ENCODE measurements at places on chromosomes 6 and 20. TPM values are rescaled to one million over a fixed set of nuclear protein-coding genes. Genes with fewer than 3 reads are reported as not detected.

LY6G5C gene
- 0.09 TPM for total RNA-seq

PNLDC1 gene
- 2.0 TPM for total RNA-seq

NR2E1 gene
- total RNA-seq = not detected

NNAT gene
- total RNA-seq = 0.26 TPM

LPA gene
- not detected for total RNA-seq

TCF15 gene
- total RNA-seq = under 0.01 TPM

DEK gene
- total RNA-seq = 52.3 TPM

MUC21 gene
- total RNA-seq = not detected

OR2J3 gene
- total RNA-seq = not detected

WFDC9 gene
- total RNA-seq = not detected

CLPSL1 gene
- total RNA-seq = not detected

GATA5 gene
- not detected for total RNA-seq

NMBR gene
- total RNA-seq = not detected

PNPLA1 gene
- total RNA-seq = not detected

COX7A2 gene
- 212 TPM for total RNA-seq

BNIP5 gene
- under 0.01 TPM for total RNA-seq

TNXB gene
- total RNA-seq = 10.6 TPM

GRIK2 gene
- not detected for total RNA-seq

PYGB gene
- total RNA-seq = 119 TPM

CTAGE9 gene
- not detected for total RNA-seq

TMEM244 gene
- total RNA-seq = 0.47 TPM

OXT gene
- not detected for total RNA-seq

MYO6 gene
- total RNA-seq = 10.8 TPM

GTSF1L gene
- total RNA-seq = not detected

RNGTT gene
- 11.7 TPM for total RNA-seq

IPCEF1 gene
- total RNA-seq = 0.47 TPM

RWDD1 gene
- total RNA-seq = 17.5 TPM

PSORS1C2 gene
- total RNA-seq = not detected

COX4I2 gene
- total RNA-seq = not detected

RAMACL gene
- 0.43 TPM for total RNA-seq

SRMS gene
- not detected for total RNA-seq

LY6G6D gene
- not detected for total RNA-seq

LAMA2 gene
- 204 TPM for total RNA-seq

FRK gene
- 1.7 TPM for total RNA-seq

PRND gene
- total RNA-seq = not detected

TRDN gene
- not detected for total RNA-seq

CALHM4 gene
- not detected for total RNA-seq

PCMT1 gene
- total RNA-seq = 92.0 TPM

DACT2 gene
- not detected for total RNA-seq

SLC22A23 gene
- total RNA-seq = 4.9 TPM

OR2H1 gene
- total RNA-seq = not detected

Data from bronchial smooth muscle cell (primary cell).